ENCODE measurements at places on chromosomes 11 and 22. TPM values are rescaled to one million over a fixed set of nuclear protein-coding genes. Genes with fewer than 3 reads are reported as not detected.

Gene OR10D3
- not detected for total RNA-seq

Gene PRR33
- total RNA-seq, result not detected

Gene UPB1
- 0.15 TPM for total RNA-seq

Gene SPCS2
- 133 TPM for total RNA-seq

Gene TUB
- 17.2 TPM for total RNA-seq

Gene DEPDC7
- 4.7 TPM for total RNA-seq

Gene MUC2
- not detected for total RNA-seq

Gene ACO2
- 62.4 TPM for total RNA-seq

GRCh38 chr11:47179655-47179991, 2.9 kb upstream of the ARFGAP2 start:
- DNase-seq, result no peak

- DNase-seq, result peak; percentile 88
Observed at GRCh38 chr11:2569321-2569721, 124.5 kb downstream of the KCNQ1 start.

GRCh38 chr22:46473896-46474557, 63.4 kb downstream of the CELSR1 start:
- peak; percentile 66 for DNase-seq

- no peak for DNase-seq
Observed at GRCh38 chr11:111949519-111950426, 12.6 kb downstream of the DIXDC1 start.

DNA sequence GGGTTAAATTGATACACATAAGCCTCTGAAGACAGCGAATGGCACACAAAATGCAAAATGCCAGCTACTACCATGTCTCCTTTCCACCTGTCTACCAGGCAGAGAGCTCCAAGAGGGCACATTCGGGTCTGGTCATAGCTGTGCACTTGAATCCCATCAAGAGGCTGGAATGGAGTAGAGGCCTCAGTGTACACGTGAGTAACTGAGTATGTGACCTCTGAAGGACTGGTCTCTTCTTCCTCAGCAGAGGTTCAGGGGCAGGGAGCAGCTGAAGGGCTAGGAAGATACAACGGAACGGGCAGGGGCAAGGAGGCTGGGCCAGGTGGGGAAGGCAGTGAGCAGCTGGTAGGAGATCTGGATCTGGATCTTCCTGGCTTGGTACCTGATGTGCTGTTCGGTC, 56.3 kb upstream of the PHOX2A start:
- no peak for DNase-seq

DNA sequence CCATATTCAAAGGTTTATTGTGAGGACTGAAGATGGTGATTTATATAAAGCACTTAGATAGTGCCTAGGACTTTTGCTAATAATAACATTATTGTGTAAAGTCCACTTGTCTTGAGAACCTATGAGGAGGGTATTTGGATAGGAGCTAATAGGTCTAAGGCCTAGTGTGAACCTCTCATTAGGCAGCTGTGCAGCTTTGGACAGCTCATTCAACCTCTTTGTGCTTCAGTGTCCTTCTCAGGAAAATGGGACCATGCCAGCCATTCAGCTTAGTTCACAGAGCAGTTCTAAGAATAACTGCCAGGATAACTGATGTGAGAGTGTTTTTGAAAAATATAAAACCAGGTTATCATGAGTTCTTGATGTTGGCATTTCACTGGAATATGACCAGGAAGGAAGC, 56.2 kb downstream of the NAV2 start:
- DNase-seq, result no peak

DNA sequence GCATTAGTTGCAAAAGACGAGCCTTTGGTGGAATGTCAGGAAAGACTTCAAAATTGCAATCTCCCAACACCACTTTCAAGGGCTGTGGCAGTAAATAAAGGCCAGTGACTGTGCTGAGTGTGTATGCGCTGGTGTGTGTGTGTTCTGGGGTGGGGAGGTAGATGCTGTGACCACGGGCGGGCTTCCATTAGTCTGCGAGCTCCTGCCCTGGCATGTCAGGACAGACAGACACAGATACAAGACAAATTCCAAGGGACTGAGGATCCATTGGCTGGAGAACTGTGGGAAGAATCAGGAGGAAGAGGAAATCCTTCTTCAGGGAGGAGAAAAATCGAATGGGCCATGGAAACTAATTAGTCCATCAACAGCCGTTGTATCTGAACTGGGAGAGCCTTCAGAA, 83.6 kb downstream of the FEZ1 start:
- no peak for DNase-seq

DNA sequence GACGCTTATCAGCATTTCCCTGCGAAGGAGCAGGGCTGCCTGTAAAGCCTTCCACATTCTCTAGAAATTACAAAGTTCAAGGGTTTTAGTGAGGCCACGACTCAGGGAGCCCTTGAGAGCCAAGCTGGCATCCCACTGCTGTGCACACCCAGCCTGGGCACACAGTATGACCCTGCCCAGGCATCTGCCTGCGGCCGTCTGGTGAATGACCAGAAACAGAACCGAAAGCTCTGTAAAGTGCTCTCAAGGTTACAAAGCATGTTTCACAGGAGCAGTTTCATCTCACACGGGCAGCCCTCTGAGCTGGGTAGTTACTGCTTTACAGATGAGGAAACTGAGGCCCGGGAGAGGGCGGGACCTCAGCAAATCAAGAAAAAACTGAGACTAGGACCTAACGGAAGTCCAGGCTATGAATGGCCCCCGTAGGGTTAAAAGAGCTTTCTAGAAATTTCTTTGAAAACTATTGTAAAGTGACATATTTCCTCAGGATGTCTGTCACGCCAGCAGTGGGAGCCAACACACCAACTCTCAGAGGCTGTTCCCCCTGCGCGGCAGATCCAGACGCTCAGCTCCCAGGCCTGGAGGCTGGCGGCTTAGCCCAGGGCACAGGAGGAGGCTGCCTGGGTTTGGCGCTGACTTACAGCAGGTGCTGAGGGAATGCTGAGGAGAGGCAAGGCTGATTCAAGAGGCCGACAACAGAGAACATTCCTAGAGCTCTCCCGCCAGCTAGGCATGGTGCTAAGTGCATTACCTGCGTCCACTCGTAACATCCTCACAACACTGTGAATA, 7.7 kb upstream of the TCF20 start:
- DNase-seq, result peak; percentile 50

- no peak for DNase-seq
Observed at GRCh38 chr11:66022401-66023185, 3.7 kb downstream of the CATSPER1 start.

- DNase-seq, result no peak
Observed at GRCh38 chr22:33789690-33790253, 130.5 kb downstream of the LARGE1 start.

DNA sequence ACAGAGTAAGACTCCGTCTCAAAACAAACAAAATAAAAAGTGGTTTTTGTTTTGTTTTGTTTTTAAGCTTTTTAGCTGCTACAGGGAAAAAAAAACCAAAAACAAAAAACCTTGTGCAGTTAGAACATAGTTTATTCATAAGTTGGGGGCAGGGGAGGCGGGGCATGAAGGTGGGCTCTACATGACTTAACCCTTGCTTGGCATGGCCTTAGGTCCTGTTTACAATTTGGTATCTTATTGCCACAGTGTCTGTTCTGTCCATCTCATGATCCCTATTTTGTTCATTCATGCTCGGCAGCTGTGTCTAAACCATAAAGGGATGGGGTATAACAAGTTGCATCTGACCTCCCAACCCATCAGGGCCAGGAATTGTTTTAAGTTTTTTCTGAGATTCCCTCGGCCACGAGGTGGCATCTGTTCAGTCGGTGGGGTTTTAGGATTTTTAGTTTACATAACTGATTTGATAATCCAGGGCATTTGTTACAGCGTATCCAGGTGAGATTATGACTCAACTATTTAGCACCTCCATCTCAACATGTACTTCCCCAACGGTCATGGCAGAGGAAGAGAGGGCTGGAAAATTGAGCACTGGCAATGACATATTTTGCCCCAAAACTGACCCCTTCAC, 6.9 kb downstream of the AP5B1 start:
- no peak for DNase-seq

DNA sequence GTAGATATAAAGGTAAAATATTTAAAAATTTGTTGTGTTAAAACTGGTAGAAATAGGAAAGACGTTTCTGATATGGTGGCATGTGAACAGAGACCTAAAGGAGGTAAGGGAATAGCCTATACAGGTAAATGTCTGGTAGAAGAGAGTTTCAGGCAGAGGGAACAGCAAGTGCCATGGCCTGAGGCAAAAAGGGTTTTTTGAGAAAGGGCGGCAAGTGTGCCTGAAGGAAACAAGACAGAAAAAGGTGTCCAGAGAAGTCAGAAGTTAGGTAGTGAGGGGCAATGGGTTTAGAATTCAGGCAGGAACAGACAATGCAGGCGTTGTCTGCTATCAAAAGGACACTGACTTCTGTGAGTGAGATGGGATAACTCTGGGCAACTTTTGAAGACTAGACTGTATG, 339.7 kb downstream of the DYNC2H1 start:
- DNase-seq, result no peak

GRCh38 chr11:12159351-12160099, 49.1 kb downstream of the MICAL2 start:
- no peak for DNase-seq

GRCh38 chr11:33320814-33321330, 63.7 kb downstream of the HIPK3 start:
- DNase-seq, result no peak

GRCh38 chr11:124716591-124716990, 23.2 kb upstream of the NRGN start:
- DNase-seq, result no peak

DNA sequence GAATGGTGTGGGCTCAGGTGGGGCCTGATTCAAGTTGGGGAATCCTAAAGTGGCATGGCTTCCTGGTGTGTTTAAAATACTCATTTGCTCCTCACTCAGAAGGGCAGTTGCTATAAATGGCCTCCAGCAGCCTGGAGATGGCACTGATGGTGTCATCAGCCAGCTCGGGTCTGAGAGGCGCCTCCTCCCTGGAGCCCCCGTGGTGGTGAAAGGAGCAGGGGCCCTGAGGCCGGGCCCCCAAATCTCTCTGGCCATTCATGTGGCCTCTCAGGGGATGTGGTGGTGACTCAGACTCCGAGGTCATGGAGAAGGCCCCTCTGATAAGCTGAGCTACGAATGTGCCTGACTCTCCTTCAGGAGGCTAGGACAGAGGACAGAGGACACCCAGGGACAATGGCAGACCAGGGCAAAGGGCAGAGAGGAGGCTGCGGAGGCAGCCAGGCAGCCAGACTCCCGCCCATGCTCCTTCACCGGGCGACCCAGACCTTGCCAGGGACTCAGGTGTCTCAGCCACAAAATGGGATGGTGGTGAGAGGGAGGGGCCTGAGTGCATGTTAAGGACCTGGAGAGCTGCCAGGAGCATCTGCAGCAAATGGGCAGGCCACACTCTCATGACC, 129.2 kb downstream of the CTTN start:
- peak; percentile 55 for DNase-seq

DNA sequence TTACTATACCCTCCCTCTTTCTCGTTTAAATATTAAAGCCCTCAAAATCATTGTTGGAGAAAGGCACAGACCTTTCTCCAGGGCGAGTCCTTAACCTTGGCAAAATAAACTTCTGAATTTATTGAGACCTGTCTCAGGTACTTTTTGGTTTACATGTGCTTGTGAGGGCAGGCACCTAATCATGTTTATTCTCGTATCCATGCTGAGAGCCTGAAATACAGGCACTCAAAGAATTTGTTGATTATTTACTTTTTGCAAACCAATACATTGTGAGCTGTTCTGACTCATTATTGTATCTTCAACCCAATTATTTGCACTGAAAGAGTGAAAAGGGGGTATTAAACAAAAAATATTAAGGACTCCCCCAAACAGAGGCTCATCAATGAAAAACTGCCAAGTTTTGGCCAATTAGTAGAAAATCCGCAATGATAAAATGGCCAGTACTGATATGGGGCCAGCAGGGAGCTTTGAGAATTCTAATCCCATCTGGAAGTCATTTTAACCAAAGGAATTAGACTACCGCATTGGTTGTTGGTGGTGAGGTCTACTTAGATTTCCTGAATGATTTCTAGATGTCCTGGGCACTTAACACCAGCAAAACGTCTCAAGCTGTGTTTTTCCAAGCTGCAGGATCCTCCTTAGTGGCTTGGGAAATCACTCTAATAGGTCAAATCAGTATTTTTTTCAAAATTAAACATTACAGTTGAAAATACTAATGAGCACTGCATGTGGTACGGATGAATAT, 157.3 kb downstream of the SWAP70 start:
- DNase-seq, result no peak

DNA sequence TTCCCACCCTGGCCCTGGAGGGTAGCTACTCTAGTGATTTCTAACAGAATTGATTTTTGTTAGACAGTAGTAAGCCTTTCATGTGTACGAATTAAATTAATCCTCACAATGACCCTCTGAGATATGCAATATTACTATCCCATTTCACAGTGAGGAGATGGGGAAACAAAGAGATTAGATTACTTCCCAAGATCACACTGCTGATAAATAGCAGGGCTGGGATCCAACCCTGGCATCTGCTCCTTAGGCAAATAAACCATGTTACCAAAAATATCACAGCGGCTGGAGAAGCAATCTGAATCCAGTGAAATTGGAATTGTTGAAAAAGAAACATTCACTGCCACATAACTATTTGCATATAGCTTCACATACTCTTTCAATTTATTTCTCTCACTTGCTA, 12.8 kb upstream of the CAVIN3 start:
- no peak for DNase-seq

DNA sequence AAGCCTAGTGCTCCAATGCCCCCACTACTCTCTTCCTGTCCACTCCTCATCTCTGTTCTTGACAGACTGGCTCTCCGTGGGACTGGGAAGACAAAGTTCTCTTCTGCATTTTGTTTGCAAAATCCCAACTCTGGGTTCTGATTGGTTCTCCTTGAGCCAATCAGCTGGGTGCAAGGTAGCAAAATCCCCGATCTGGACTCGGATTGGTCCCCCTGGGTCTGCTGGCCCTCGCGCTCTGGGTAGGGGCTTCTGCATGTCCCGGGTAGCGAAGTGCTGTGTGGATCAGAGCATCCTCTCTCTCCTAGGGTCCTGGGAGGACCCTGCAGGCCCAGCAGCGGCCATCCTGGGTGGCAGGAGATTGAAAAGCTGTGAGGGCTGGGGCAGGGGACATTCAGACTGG, 22.3 kb upstream of the A4GALT start:
- DNase-seq, result no peak

- DNase-seq, result no peak
Observed at GRCh38 chr22:41009222-41009948, 58.2 kb downstream of the RBX1 start.

DNA sequence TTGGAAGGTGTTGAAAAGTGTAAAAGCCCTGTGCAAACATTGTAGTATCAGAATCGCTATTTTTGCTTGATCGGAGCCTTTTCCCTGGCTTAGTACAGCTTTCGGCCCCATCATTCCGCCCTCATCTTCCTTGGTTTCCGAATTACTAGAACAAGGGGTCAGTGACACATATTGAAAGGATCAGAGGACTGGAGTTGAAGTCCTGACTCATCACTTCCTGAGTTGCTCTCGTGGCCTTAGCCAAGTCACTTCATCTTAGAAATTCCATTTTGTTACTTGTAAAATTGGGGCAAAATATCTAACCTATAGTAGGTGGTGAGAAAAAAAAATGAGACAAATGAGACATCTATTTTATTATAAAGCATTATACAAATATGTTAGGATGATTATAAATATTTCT, 375.0 kb downstream of the NTM start:
- DNase-seq, result no peak

- no peak for DNase-seq
Observed at GRCh38 chr22:27686534-27686933, 115.0 kb downstream of the MN1 start.
